Suprapubic skin (tissue), 4 donors: ENCODE measurements at places on chromosomes 5 and 9. TPM values are rescaled to one million over a fixed set of nuclear protein-coding genes. Genes with fewer than 3 reads are reported as not detected.

The NEUROG1 gene
- not detected for total RNA-seq

DNA sequence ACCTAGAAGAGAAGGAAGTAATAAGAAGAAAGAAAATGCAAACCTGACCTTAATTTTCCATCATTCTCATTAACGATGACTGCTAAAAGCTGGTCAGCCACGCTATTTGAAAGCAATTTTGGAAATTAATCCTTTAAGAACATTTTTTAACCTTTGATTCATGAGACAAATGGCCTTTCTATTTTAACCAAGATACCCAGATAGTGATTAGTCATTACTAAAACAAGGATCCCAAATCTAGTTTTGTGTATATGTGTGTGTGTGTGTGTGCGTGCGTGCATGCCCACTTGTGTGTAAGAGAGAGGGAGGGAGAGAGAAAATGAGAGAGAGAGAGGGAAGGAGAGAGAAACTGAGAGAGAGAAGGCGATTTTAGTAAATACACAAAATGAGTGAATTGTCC is 329.5 kb downstream of the DEPDC1B start:
- no peak overlapping the region for H3K4me3 ChIP-seq
- H3K27ac ChIP-seq, result no peak overlapping the region
- H3K27me3 ChIP-seq, result no peaks in the 10 kb centered on the region
- no peak for DNase-seq
- no peaks in the 10 kb centered on the region for H3K4me1 ChIP-seq

DNA sequence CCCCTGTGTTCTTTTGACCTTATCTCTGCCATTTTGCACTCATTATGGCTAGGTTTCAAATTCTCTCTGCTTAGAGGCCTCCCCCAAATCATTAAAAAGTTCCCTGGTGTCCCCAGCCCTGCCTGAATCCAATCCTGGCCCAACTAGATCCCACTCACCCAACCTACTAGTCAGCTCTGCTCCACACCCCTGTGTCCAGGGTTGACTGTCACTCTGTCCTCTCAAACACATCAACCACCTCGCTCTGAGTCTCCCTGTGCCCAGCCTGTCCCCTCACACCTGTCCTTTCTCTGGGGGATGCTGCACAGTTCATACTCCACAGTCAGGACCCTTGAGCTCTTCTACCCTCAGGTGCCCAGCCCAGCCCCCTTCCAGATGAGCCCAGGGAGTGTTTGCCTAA is 154.2 kb upstream of the SV2C start:
- no peaks in the 10 kb centered on the region for H3K27me3 ChIP-seq
- H3K36me3 ChIP-seq, result no peaks in the 10 kb centered on the region
- no peak overlapping the region for H3K27ac ChIP-seq
- no peaks in the 10 kb centered on the region for H3K4me1 ChIP-seq

DNA sequence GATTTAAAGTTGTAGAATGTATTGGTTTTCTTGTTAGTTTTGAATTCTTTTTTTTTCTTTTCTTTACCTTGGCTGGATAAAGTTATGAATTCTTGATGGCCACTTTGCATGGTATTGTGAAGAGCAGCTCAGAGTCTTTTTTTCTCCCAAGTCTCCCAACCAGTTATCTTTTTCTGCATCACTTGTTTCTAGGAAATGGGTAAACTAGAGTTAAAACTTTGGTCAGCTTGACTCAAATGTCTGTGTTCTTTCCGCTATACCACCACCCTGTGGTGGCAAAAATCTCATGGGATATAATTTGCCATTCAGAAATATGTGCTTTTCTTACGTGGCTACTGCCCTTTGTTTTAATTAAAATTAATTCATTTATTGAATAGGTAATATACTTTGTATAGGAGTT is 113.2 kb downstream of the UNC13B start:
- H3K4me1 ChIP-seq, result peaks cover 18% of the 10 kb centered on the region
- DNase-seq, result no peak
- H3K4me3 ChIP-seq, result no peak overlapping the region
- no peak overlapping the region for H3K27ac ChIP-seq
- no peaks in the 10 kb centered on the region for H3K27me3 ChIP-seq

DNA sequence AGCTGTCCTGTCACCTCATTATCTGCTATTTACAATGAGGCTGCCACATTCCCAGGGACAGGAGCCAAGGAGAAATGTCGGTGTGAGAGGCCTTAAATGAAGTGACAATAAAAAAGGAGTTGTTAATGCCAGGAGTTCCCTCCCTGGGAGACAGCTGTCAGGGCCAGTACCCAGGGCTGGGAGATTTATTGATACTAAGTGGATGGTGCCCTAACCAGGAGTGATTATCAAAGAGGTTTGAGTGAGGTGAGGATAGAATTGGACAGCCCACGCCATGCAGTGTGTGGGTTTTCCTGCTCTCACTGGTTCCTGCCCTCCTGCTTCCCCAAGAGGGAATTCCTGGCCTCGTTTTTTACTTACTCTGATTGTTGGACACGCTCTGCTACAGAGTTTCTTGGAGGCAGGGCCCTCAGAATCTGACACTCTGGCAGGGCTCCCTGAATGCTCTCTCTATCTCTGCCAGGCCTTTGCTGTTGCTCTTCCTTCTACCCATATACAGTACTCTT is 150.8 kb downstream of the GRIA1 start:
- no peaks in the 10 kb centered on the region for H3K36me3 ChIP-seq
- H3K27me3 ChIP-seq, result no peaks in the 10 kb centered on the region
- H3K4me3 ChIP-seq, result no peak overlapping the region
